ENCODE measurements at places on chromosomes 4 and X.

DNA sequence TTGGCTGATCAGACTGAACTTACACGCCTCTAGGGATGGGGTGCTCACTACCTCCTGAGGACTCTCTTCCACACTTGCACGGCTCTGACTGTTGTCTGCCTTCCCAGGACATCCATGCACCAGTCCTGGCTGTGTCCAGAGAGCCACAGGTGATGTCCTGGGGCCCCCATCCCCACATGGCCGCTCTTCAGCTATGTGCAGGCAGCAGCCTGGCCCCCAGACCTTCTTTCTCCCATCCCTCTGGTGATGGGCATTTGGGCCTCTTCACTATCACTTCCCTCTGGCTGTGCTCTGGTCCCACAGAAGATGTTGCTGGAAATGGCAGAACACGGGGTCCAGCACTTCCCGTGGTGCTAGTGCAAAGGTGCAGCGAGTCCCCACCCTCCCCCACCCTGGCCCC, 40.9 kb upstream of the HMX1 start:
- peak; percentile 15 for DNase-seq

DNA sequence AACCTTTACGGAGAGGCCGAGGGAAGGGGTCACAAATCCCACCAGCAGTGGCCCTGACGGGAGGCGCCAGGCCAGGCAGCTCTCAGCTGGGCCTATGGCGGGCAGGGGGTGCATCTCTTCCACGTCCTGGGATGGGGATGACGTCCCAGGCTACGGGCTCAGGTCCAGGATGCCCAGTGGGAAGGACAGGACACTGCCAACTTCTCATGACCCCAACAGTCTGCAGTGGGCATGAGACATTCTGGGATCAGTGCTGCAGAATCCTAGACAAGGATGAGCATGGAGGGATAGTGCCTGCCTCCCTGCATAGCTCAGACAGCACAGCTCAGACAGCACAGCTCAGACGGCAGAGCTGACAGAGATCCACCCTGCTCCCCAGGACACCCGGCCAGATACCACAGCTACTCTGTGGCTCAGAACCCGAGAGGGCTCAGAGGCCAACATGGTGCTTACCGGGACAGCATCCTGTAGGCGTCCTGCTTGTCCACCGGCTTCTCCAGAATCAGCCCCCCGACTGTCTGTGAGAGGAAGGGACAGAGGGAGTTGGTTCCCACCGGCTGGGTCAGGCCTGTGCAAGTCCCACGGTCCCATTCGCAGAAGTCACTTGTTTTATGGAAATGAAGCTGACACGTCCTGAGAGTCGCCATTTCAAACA, 17.3 kb downstream of the ASMTL start:
- no peak for DNase-seq

GRCh38 chr4:52244848-52245247, 193.7 kb downstream of the SPATA18 start:
- DNase-seq, result no peak

- DNase-seq, result no peak
Observed at GRCh38 chr4:104491481-104492182, 3.1 kb downstream of the CXXC4 start.

- no peak for DNase-seq
Observed at GRCh38 chr4:76589402-76589801, 154.4 kb downstream of the SHROOM3 start.

DNA sequence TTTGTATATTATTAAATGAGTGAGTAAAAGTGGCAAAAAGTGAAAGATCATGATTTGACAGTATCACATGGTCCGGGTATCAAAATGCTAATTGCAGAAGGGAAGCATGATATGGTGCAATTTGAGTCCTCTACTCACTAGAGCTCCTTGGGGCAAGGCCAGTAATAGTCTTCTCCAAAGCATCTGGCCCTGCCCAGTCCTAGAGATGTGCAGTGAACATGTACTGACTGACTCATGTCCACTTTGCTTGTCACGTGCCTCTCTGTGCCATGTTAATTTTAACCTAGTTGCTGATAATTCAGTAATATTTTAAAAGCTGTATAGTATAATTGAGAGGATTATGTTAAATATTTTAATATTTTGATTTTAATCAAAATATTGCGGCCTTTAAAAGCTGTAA, 54.6 kb upstream of the TENM3 start:
- DNase-seq, result no peak

DNA sequence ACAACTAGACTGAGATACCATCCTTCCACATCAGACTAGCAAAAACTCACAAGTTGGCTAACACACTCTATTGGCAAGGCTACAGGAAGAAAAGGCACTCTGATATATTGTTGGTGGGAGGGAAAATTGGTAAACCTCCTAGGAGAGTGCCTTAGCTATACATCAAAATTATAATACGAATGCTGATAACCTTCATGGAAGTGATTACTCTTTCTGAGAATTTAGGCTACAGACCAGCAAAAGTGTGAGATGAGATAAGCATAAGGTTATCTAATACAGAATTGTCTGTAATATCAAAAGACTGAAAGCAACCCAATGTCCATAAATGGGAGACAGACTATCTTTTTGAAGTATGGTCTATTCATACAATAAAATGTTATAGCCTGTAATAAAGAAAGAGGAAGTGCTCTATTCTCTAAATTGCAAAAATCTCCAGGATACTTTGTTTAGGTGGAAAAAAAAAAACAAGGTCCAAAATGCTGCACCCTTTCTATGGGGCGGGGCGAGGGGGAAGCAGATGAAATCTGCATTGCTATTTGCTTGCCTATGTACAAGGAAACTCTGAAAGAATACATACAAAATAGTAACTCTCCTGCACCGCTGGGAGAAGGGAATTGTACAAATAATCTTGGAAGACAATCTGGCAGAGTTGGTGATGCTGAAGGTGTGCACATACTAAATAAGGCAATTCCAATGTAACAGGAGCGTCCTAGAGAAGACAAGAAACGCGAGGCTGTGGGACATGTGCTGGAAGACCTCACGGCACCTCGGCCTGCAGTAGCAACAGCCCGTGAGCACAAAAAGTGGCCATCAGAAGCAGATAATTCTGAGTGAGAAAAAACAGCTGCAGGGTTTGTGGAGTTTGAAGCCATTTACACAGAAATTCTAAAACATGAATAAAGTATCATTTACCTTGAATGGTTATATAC, 109.7 kb downstream of the AFAP1 start:
- DNase-seq, result no peak

DNA sequence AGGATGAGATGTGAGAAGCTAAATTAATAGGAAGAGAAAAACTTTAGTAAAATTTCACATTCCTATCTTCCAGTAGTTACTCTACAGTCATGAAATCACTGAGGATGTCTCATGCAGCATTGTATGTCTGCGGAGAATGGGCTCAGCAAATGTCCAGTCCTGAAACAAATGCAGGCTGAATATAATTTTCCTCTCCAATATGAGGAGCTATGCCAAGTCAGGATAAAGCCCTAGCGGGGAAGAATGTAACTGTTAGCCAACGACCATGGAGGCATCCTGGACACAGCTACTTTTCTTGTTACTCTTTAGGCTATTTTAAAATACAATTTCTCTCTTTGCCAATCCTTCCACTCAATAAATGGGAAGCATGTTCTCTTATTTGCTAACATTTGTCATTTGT, 127.7 kb downstream of the PRKX start:
- DNase-seq, result no peak

DNA sequence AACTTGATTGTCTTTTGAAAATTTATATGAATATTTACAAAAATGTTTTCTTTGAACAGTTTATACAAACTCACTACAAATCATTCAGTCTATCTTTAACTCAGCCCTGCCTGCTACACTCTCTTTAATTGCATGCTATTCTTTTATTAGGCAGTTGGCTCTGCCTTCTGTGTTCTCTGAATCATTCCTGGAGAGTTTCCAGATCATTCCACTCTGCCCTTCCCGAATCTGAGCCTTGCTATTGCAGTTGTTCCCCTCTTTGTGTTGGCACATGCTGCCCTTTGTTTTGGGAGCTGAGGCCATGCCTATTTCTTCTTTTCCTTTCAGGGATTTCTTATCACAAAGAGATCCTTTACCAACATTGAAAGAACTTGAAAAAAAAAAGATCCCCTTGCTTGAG, 8.7 kb upstream of the TECRL start:
- no peak for DNase-seq

- DNase-seq, result no peak
Observed at GRCh38 chr4:5185551-5185950, 134.3 kb downstream of the STK32B start.

DNA sequence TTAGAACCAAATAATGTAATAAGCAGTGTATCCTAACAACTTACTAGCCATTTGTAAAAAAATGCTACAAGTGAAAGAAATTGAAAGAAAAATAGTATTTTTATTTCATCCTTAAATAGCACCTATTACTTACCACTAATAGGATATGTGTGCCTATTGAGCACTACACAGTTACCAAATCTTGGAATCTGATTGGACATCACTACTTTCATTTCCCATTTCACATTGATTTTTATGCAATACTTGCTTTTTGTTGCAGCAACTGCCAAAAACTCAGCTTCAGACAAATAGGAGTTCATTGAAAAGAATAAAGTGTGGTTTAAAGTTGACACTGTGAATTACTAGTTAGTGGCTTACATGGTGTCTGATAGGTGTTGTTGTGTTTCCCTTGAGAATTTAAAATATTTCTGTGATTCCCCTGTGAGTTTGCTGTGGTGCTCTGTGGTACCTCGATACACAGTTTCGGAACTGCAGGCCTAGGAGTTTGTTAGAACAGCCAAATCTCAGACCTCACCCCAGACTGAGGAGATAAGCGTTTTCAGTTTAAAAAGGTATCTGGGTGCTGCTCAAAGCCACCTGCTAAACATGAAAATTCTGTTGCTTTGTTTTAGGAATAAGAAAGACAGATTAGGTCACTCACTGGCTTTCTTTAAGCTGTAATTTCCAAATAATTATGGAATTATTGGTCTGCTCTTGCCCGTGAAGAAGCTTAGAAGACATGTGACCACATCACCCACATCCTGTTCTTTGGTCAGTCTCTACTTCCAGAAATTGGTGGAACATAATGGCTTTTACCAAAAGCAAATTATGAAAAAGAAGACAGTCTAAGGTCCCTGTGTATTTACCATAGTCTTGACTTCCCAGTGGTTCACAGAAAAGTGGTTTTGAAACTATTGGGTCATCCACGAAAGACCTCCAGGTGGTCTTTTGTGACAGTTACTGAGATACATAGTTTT, 97.8 kb downstream of the SYTL5 start:
- DNase-seq, result peak; percentile 2

DNA sequence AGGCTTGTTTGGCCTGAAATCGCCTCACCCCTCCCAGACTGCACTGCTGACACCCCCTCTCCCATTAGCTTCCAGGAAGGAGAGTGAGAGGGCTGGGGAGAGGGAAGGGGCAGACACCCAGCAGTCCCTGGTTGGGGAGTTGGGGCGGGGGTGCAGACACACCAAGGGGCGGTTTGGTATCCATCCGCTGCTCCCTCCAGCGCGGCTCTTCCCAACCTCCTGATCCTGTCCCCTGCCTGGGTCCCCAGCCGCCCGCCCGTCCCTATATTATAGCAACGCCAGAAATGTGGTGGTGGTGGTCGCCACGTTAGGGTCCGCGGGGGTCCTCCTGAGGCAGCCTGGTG, 24.9 kb downstream of the GPRASP3 start:
- DNase-seq, result no peak

- no peak for DNase-seq
Observed at GRCh38 chr4:109319156-109319555, 16.7 kb upstream of the COL25A1 start.

- peak; percentile 47 for DNase-seq
Observed at GRCh38 chr4:87848622-87849351, 16.0 kb downstream of the MEPE start.

GRCh38 chr4:148089624-148090023, 352.6 kb downstream of the NR3C2 start:
- DNase-seq, result no peak

GRCh38 chr4:177464026-177464425, 21.8 kb upstream of the AGA start:
- DNase-seq, result no peak

DNA sequence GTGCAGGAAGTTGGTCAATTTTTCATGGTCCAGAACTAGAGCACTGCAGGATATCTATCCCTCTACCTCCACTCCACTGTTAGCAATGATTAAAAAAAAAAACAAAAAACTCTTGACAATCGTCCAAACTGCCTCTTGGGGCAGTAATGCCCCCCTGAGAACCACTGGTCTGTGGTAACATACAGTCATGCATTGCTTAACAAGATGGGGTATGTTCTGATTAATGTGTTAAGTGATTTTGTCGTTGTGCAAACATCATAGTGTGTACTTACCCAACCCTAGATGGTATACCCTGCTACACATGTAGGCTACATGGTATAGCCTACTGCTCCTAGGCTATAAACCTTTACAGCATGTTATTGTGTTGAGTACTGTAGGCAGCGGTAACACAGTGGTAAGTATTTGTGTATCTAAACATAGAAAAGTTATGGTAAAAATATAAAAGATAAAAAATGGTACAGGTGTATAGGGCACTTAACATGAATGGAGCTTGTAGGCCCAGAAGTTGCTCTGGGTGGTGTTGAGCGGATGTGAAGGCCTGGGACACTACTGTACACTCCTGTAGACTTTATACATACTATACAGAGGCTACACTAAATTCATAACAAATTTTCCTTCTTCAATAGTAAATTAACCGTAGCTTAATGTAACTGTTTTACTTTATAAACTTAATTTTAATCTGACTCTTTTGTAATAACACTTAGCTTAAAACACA, 34.1 kb downstream of the ART3 start:
- no peak for DNase-seq

- no peak for DNase-seq
Observed at GRCh38 chr4:7513671-7514070, 78.9 kb upstream of the PSAPL1 start.

- no peak for DNase-seq
Observed at GRCh38 chrX:97629597-97629985, 745.9 kb downstream of the RPA4 start.

DNA sequence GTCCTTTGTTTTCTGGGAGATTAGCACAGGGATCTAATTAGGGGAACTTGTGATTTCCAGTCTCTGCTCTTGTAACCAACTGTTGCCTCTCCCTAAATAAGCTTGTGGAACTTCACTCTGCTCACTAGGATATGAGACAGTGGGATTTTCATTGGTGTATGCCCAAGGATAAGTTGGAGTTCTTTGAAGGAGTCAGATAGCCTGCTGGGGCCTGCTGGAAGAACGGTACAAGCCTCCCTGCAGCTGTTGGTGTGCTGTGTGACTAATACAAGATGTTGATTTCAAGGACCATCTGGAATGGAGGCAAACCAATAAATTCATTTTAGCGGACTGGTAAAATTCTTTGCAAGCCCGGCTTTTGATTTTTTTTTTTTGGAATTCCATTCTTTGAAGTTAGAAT, 167.0 kb downstream of the AASDH start:
- DNase-seq, result no peak

GRCh38 chr4:12041828-12042227, 613.1 kb upstream of the HS3ST1 start:
- no peak for DNase-seq

GRCh38 chr4:112938461-112939058, 110.9 kb upstream of the ANK2 start:
- DNase-seq, result peak; percentile 47

DNA sequence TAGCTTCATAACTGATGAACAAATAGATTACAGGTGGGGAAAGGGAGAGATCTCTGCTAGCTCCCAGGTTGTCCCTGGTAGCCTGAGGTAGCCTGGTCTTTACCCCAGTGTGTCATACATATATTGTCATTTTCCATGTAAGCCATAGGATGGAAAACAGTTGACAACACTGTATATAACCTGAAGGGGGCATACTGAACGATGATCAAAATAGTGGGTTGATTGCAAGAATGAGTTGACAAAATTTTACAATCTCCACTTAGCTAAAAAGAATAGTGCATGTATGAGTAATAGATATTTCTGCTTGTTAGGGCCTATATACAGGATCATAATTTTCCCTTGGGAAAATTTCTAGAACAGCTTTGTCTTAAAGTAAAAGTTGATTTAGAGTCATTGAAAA, 304.1 kb upstream of the HAND2 start:
- DNase-seq, result no peak

GRCh38 chrX:111101580-111101979, 5.6 kb downstream of the PAK3 start:
- no peak for DNase-seq

Measured in GM20000 (cell line).